Activated B cell treated with CpG ODN at 0.5 μM for 24 hours (primary cell): ENCODE measurements at places on chromosomes 2 and 18. TPM values are rescaled to one million over a fixed set of nuclear protein-coding genes. Genes with fewer than 3 reads are reported as not detected.

Gene POTEC
- not detected in 2 replicates for total RNA-seq

Gene GFPT1
- 11.5 and 14.9 TPM in 2 replicates for total RNA-seq

DNA sequence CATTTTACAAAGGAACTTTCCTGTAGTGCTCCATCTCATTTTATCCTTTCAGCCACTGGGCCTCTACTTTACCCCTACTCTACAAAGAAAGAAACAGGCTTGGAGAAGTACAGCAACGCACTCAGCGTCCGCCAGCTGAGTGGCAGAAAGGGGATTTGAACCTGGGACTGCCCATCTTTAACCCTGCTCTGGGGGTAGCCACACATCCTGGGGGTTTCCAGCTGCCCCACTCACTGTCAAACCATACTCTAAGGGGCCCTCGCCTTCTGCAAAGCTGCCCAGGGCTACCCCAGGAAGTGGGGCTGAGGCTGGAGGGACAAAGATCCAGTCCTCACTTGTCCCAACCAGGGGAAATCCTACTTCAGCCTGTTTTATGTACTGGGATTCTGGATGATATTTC, 17.9 kb downstream of the HS1BP3 start:
- DNase-seq, result no peak
- H3K4me3 ChIP-seq, result no peak overlapping the region
- H3K27me3 ChIP-seq, result no peaks in the 10 kb centered on the region
- peaks cover 36% of the 10 kb centered on the region for H3K36me3 ChIP-seq
- H3K27ac ChIP-seq, result no peak overlapping the region
- H3K4me1 ChIP-seq, result peaks cover 8% of the 10 kb centered on the region

DNA sequence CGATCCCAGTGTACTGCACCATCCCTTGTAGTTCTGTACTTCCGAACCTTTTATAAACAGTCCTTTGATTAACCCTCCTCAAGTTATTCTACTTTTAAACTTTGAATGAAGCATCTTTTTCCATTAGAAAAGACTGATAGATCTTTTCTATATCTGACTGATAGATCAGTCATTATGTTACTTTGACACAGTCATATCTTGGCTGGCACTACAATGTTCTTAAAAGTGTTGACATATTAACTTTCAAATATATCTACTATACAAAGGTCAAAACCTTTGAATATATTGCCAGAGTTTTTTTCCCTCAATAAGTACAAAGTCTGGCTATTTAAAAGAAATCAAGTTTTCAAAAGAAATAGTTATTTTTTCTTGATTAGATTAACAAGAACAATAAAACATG, 35.4 kb upstream of the NABP1 start:
- DNase-seq, result no peak
- no peak overlapping the region for H3K4me3 ChIP-seq
- H3K36me3 ChIP-seq, result no peaks in the 10 kb centered on the region

DNA sequence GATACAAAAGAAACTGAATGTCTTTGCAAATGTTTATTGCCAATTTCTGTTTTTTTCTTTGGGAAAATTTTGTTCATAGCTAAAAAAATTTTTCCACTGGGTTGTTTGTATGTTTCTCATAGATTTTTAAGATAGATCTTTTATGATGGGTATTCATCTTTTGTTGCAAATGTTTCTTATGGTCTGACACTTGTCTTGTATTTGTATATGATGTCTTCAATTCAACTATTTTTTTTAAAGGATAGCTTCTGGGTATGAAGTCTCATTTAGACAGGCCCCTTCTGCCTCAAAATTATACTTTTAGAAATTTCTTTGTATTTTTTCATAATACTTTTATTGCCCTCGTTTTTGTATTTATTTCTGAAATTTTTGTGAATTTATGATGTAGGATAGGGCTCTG, 73.8 kb downstream of the KCTD1 start:
- peaks cover 2% of the 10 kb centered on the region for H3K4me1 ChIP-seq
- DNase-seq, result no peak
- H3K4me3 ChIP-seq, result no peak overlapping the region
- no peaks in the 10 kb centered on the region for H3K36me3 ChIP-seq
- H3K27me3 ChIP-seq, result no peaks in the 10 kb centered on the region

DNA sequence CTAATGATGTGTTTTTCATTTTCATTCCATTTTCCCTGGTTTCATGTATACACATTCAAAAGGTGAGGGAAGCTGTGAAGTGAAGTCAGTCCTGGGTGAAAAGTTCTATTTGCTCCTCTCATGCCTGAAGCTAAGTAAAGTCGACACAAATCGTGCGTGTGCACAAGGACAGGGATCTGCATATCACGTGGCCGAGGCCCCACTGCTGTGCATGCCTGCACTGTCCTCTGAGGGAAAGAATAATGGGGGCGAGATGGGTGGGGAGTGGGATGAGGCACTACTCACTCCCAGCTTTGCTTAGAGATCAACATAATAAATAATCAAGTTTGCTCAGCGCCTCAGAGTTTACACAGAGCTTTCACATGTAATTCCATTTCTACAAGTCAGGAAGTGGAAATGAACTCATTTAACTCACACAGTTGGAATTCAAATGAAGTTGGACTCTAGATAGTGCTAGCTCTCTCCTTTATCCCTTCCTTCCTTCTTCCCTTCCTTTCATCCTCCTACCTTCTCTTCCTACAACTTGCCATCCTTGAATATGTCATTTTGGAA, 5.1 kb upstream of the PTPRM start:
- no peak overlapping the region for H3K4me3 ChIP-seq
- DNase-seq, result no peak
- peaks cover 20% of the 10 kb centered on the region for H3K27me3 ChIP-seq
- H3K36me3 ChIP-seq, result no peaks in the 10 kb centered on the region
- no peak overlapping the region for H3K27ac ChIP-seq

GRCh38 chr18:9536354-9537152, 61.2 kb downstream of the RALBP1 start:
- peaks cover 65% of the 10 kb centered on the region for H3K36me3 ChIP-seq
- H3K4me1 ChIP-seq, result no peaks in the 10 kb centered on the region
- H3K27ac ChIP-seq, result no peak overlapping the region
- no peak overlapping the region for H3K4me3 ChIP-seq
- DNase-seq, result no peak
- no peaks in the 10 kb centered on the region for H3K27me3 ChIP-seq

- no peaks in the 10 kb centered on the region for H3K36me3 ChIP-seq
- no peak overlapping the region for H3K4me3 ChIP-seq
- no peaks in the 10 kb centered on the region for H3K27me3 ChIP-seq
- no peaks in the 10 kb centered on the region for H3K4me1 ChIP-seq
- no peak for DNase-seq
- no peak overlapping the region for H3K27ac ChIP-seq
Observed at GRCh38 chr2:179796213-179797007, 65.0 kb downstream of the ZNF385B start.

DNA sequence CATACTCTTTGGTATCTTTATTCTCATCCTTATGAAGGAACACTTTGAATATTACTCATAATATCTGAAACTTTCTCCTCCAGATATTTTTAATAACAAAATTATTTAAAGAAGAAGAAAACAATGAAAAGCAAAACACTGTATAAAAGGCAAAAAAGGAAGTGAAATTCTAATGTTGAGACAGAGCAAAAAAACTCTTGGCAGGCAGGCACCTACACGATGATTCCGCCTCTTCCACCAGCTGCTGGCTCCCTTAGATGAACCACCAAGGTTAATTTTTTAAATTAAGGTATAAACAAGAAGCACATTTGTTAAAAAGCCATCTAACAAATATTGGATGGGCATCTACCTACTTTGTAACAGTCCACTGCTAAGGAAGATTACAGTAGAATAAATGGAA, 434.7 kb downstream of the EPHA4 start:
- no peak overlapping the region for H3K4me3 ChIP-seq
- peaks cover 18% of the 10 kb centered on the region for H3K4me1 ChIP-seq
- no peak for DNase-seq
- no peak overlapping the region for H3K27ac ChIP-seq
- no peaks in the 10 kb centered on the region for H3K36me3 ChIP-seq

DNA sequence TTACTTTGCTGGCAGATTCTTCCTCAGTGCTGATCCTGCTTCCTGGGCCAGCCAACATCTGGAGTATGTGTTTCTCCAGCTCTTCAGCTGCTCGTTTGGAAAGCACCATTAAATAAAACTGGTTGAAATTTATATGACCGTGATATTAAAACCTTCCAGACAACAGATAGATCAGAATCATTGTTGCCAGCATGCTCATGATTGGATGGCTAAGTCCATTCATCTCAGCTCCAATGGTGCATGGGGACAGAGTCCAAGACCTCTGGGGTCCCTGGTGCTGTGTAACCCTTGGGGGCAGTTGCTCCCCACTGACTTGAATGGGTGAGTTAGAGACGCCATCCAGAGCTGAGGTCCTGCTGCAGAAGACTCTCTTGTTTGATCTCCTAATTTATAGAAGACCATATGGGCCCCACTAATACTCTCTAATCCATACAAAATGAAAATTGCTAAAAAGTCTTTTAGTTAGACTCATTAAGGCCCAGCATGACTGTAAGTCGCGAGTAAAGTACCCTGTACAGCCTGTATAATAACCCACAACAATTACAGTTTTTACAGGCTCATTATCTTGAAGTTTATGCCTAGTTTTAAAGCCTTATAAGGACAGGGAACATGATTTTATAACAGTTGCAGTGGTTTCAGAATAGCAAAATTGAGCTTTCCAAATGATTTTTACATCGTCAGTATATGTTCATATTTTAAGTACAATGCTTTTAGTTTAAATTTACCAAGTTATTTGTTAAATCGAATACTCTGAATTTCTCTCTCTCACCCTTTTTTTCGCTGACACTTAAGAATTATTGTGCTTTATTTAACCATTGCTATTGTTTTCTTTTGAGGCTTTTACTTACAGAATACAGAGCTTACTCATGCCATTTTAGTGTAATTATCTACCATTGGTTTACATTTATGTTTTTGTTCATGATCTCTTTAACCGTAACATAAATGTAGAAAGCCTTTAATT, 60.0 kb downstream of the CABLES1 start:
- H3K27ac ChIP-seq, result no peak overlapping the region
- H3K4me1 ChIP-seq, result peaks cover 3% of the 10 kb centered on the region
- peaks cover 9% of the 10 kb centered on the region for H3K27me3 ChIP-seq

DNA sequence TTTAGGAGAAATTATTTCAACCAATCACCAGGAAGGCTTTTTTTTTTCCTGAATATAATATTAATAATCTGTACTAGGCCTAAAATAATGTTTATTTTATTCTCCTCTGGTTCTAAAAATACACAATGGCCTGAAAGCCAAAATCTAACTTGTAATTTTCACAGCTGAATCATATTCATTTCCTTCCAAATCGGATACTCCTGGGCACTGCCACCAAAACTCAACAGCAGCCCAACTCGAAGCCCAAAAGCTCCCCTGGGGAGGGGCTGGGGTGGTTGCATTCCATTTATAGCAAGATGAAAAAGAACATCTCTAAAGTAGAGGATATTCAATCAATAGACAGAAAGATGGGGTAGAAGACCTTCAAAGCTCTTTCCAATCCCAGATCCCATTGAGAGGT, 100.5 kb upstream of the SETBP1 start:
- no peak overlapping the region for H3K27ac ChIP-seq
- no peak overlapping the region for H3K4me3 ChIP-seq
- H3K4me1 ChIP-seq, result peaks cover 20% of the 10 kb centered on the region
- H3K27me3 ChIP-seq, result no peaks in the 10 kb centered on the region
- DNase-seq, result no peak
